ENCODE measurements at places on chromosomes 3 and 15. TPM values are rescaled to one million over a fixed set of nuclear protein-coding genes. Genes with fewer than 3 reads are reported as not detected.

DNA sequence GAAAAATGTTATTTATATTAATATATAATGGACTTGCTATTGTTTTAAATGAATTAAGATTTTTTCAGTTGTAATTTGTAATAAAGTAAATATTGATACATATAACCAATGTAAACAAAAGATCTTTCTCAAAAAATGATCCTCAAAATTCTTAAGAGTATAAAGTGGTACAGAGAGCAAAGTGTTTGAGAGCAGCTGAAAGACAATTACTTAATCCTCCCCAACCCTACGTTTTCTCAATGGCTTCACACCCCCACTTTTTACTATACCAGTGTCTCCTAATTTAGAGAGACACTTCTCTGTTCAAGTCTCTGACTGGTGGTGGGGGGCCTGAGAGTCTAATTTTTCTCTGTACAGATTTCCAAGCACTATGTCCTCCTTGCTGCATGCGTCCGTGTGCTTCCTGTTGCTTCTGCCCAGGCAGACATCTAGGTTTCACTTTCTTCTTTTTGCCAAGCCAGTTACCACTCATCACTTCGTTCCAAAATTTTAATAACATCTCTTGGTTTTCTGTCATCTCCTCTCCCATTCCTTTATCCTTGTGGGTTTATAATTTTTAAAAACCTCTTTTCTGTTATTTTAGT lies 276.3 kb upstream of the DNAJC19 start:
- no peak for DNase-seq

GRCh38 chr15:100318880-100319279 lies 22.9 kb downstream of the ADAMTS17 start:
- DNase-seq = no peak

The ARPP19 gene
- total RNA-seq = 57.3 TPM

The DOCK3 gene
- not detected for total RNA-seq

The OXTR gene
- total RNA-seq = 0.60 TPM

DNA sequence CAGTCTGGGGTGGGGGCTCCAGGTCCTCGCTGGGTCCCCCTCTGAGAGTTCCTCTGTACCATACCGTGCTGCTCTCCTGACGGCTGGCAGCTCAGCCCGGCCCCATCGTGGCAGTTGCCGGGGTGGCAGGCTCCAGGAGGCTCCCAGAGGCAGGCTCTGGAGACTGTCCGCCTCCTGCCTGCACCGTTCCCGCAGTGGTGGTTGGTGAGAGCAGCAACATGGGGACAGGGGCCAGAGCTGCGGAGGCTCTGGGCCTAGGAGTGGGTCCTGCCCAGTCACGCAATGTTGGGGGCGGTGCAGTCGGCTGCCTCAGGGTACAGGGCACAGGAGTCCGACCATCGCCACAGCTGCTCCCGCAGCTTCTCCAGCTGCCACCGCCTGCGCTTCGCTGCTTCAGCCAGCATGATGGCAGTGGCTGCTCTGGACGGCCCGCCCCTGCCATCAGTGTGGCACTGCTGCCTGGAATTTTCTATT lies 492.7 kb downstream of the AGBL1 start:
- no peak for DNase-seq

DNA sequence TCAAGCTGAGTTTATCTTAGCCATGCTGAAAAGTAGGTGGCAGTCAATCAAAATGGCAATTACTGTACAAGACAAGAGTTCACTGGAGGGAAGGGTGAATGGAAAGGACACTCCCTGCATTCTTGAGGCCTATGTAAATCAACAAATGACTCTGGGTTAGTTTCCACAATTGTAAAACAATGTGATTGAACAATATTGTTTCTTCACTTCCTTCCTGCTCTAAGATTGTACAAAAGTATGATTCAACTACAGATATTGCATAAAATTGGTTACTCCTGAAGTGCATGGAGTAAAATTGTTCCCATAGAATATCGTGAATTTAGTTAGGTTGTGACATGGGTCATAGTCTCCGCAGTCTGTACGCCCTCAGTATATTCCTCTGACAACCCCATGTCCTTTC lies 277.6 kb downstream of the LPP start:
- peak; percentile 48 for DNase-seq

GRCh38 chr3:114567771-114568170 lies 273.9 kb downstream of the TIGIT start:
- DNase-seq = no peak

DNA sequence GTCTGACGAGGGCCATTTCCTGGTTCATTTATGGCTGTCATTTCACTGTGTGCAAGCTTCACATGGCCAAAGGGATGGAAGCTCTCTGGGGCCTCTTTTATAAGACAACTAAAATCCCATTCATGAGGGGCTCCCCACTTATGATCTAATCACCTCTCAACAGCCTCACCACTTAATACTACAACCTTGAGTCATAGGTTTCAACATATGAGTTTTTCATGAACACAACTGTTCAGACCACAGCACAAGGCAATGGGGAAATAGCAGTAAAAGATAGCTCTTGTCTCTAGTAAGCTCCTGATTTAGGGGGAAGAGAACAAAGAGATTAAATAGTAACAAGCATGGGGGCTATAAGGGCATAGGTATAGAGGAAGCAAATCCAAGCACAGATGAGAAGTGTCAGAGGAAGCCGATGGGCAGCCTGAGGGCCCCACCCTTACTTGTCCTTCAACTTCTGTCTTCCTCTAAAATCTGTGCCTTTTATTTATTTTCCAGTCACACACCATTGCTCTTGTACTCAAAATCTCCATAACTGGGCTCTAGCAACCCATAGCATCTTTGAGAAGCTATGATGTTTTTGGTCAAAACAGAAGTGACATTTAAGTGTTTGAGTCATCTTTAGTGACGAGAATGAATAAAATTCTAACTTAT lies 329.1 kb downstream of the UNC13C start:
- no peak for DNase-seq

GRCh38 chr3:191328383-191328961 lies 722 bp upstream of the CCDC50 start:
- peak; percentile 17 for DNase-seq

DNA sequence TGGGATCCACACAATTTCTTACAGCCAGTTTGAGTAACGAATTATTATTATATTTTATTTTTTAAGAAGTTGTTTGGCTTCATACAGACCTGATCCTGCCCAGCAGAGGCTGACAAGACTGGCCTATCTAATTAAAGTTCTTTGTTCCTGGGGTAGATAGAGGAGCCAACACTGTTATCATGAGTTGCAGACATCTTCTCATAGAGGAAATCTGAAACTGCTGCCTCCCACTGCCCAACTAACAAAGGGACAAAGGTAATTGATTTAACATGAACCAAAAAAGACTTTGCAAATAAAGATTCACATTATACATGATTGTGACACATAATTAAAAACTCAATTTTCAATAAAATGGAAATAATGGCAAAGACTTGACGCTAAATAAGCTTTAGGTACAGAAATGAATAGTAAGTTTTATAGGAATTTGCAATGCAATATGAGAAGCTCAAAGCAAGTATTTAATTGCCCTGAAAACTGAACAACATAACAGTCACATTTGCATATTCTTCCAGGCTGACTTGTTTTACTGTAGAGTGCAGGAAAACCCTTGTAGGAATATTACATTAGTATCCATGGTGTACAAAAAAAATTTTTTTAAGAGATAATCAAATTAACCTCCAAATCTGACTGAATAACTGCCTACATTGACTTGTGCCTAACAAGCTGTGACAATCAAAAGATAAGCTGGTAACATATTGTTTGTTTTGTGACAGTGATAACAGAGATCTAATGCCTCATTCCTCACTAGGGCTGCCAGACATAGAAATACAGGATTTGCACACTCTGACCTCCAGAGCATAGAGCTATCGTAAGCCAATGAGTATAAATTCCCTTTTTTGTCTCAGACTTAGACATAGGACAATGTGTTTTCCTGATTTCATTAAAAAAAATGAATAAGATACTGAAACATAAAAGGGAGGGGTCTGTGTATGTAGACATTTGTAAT lies 273.2 kb downstream of the MFSD1 start:
- no peak for DNase-seq

DNA sequence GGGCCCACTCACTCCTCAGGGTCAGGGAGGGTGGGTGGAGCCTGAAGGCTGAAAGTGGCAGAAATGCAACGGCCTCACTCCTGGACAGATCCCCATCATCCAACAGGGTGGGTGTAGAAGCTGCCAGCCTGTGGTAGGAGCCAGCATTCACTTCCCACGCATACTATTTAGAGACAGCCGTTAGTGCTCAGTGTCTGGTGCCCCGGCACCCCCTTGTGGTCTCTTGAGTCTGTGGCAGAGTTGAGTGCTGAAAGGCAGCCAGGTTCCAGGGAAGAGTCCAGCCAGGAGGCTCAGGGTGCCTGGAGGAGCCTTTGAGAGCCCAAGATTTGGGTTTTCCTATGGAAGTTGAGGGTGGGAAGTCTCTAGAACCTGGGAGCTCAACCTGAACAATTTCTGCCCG lies 2.1 kb upstream of the GNAT1 start:
- DNase-seq = peak; percentile 82

GRCh38 chr3:183255348-183255730 lies 2.3 kb downstream of the B3GNT5 start:
- DNase-seq = peak; percentile 55

The CPN2 gene
- not detected for total RNA-seq

DNA sequence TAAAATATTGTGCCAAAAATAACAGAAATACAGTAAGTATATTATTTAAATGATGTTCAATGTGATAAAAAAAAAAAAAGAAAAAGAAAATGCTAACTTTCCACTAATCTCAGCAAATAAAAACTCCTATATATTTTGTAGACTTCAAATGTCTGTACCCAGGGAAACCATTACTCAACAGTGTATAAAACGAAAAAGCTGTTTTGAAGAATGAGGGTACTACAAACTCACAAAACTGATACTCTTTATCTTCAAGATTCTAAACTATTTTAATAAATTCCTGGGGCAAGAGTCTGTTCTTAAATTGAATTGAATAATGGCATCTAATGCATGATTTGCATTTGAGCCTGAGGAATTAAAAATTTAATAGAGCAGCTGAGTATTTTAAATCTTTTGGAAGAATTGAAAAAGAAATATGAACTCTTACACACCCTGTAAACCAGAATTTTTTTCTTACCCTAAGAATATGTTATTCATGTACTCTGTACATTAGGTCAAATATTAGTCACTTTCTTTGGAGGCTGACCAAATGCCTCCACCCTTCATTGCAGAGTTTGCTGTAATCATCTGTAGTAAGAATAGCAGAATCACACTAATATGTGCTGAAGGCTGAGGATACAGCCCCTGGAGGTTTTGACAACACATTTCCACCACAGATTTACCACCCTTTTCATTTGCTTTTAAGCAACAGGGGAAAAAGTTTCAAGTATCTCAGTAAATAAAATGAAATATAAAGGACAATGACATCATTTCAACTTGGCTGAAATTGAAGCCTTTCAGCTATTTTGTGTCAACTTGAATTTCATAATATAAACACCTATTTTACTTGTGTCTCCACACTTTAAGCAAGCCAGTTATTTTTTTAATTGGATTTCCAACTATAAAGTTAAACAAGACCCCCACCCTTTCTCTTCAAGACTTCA lies 79.7 kb downstream of the FBN1 start:
- DNase-seq = peak; percentile 19

The MOBP gene
- not detected for total RNA-seq

The RETNLB gene
- 2.2 TPM for total RNA-seq

- DNase-seq = peak; percentile 39
Observed at GRCh38 chr15:99486371-99487336, 79.1 kb upstream of the MEF2A start.

GRCh38 chr3:73144276-73144675 lies 82.8 kb downstream of the EBLN2 start:
- DNase-seq = no peak

The SLC25A26 gene
- 17.4 TPM for total RNA-seq

The RBP2 gene
- total RNA-seq = not detected

DNA sequence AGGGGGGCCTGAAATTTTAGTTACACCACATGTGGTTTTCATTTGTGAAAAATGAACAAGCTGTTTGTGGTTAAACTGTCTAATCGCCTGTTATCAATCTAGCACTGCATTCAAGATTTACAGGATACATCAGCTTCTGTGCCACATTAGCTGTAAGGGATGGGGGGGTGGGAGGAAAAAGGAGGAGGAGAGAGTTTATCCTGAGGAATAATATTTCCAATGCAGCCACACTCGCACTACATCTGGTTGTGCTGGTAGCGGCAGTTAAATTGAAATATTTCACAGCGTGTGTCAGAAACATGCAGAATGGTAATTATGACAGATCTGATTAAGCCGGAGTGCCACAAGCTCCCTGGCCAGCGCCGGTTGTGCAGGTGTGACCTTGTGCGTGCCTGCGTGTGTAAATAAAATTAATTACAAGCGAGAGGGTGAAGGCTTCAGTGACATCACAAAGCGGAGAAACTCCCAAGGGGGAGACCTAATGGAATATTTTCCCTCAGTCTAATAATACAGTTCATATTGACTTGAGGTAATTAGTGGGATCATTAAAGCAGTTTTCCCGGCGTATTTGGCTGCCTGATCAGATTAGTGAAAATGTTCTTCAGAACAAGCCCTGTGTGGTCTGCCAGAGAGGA lies 55.5 kb downstream of the SATB1 start:
- DNase-seq = no peak

The DPH6 gene
- total RNA-seq = 9.3 TPM

GRCh38 chr3:180626844-180627243 lies 24.9 kb downstream of the TTC14 start:
- DNase-seq = no peak

The ILDR1 gene
- total RNA-seq = 7.4 TPM

DNA sequence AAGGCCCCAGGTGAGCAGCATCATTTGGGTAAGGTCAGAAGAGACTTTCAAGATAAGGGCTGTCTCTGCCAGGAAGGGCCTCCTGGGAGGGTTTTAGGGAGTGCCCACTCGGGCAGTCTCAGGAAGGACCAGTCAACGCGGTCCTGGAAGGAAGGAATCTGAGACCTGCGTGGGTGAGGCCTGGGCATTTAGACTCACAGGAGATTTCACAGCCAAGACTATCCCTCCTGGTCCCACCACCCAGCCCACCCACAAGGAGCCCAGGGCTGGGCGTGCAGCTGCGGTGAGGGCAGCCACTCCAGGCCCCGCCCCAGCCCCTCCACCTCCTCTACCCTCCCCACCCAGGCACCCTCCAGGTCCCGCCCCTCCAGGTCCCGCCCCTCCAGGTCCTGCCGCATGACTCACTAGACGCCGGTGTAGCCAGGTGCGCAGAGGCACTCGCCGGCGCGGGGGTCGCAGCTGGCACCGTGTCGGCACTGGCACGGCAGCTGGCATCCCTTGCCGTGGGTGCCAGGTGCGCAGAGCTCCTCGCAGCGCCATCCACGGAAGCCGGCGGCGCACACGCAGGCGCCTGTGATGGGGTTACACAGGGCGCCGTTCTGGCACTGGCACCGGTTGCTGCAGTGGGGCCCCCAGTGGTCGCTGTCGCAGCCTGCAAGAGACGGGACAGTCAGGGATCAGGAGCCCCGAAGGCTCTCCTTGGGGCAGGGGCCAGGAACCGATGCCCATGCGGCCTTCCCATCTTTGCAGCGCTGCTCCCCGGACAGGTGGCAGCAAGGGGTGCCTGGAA lies 112.7 kb downstream of the RAB11A start:
- peak; percentile 51 for DNase-seq

The MCF2L2 gene
- 0.05 TPM for total RNA-seq
